Stimulated activated CD8-positive, alpha-beta memory T cell treated with anti-CD3 and anti-CD28 coated beads, Interleukin-7, amount 100 ng/mL, for 24 hours (primary cell): ENCODE measurements at places on chromosomes 7 and 10.

DNA sequence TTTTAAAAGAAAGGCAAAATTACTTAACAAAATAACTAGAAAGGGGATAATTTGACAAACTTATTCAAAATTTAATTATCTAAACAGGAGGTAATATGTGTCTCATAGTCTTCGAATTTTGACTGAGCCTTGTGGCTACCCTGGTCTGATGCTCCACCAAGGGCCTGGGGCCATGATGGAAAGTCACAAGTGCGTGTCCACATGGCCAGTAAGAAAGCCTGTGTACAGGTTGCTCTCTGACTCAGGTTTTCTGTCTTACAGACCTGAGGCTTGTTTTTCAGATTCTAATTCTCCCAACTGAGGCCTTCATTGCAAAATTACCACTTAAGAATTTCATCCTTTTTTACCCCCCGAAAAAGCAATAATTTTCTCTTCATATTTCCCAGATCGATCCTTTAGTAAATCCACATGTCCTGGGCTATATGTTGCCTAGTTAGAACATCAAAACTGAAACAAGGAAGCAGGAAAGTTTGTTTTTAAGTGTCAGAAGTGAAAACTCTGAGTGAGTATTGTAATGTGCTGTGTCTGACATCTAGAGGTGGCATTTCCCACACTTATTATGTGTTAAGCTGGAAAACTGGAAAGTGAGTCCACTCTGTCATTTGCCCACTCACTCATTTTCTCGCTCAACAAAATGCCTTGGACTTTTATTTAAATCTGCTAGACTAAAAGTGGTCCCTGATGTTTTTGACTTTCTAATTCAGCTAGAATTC lies 10.0 kb downstream of the CYP3A43 start:
- DNase-seq = no peak

GRCh38 chr10:44206127-44206818 lies 178.6 kb downstream of the CXCL12 start:
- no peak for DNase-seq

GRCh38 chr7:49010717-49011116 lies 86.4 kb downstream of the CDC14C start:
- no peak for DNase-seq

DNA sequence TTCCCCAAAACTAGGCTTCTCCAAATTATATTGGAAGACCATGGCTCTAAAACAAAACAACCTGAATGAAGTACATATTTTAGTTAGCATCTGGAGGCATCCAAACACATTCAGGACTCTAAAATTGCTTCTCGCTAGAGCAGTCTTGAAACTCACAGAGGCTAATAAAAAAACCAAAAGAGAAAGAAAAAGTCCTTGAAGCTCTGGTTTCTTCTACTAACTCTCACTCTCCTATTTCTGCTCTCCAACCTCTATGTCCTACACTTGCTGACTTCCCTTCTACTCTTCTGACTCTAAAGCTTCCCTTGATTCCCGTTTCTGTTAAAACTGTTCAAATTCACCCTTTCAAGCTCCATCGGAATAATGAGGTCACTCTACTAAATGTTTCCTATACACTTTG lies 370.7 kb upstream of the HPS1 start:
- DNase-seq = no peak

DNA sequence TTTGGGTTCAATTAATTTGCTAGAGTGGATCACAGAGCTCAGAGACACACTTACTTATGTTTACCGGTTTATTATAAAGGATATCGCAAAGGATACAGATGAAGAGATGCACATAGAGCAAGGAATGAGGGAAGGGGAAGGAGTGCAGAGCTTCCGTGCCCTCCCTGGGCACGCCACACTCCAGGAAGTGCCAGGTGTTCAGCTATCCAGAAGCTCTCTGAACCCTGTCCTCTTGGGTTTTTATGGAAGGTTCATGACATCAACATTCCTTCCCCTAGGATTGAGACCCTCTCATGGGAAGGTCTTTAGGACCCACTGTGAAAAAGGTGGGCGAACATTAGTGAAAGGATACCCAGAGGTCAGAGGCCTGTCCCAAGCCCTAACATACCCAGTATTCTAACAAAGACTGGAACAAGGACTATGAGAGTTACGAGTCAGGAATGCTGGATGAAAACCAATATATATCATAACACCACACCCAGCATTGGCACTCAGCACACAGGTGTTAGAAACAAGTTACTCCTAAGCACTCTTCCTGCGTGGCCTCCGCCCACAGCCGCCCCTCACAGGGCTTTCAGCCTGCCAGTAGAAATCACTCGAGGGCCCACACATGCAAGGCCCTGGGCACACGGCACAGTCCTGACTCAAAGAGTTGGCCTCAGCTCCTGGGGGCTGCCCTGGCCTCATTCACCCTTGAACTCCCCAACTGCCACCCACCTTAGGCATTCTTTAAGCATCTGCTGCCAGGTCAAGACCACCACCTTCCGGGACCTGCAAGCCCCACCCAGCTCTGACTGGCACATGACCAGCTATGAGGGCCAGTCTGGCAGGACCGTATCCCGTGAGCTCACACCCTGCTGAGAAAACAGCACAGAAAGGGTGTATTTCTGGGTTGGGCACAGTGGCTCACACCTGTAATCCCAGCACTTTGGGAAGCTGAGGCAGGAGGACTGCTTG lies 5.6 kb upstream of the AIFM2 start:
- DNase-seq = no peak

- no peak for DNase-seq
Measured at GRCh38 chr7:159097661-159098423, 46.8 kb downstream of the VIPR2 start.
